ENCODE measurements at places on chromosomes 13 and 19.
A peak's percentile ranks its signal among the peaks of the same experiment; 100 is the strongest.

DNA sequence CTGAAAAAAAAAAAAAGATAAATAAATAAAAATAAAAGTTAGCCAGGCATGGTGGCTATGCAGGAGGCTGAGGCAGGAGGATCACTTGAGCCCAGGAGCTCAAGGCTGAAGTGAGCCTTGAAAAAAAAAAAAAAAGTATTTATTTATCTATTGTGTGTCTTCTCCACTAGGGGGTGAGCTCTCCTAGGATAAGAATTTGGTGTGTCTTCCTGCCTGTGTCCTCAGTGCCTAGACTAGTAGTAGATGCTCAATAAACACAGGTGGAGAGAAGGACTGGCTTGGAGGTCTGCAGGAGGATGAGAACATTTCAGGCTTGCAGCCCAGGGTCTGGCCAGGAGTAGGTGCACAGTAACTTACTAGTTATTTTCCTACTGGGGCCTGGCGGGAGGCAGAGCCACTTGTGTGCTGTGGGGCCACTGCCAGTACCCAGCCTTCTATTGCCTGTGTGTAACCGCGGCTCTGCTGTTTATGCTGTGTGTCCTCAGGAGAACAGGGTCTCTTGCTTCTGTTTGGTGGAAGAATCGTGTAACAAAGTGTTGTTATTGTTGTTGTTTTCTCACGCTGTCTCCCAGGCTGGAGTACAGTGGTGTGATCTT is 5.4 kb downstream of the LMTK3 start:
- DNase-seq, result peak; percentile 23

GRCh38 chr13:93811071-93811737 is 584.6 kb downstream of the GPC6 start:
- no peak for DNase-seq

DNA sequence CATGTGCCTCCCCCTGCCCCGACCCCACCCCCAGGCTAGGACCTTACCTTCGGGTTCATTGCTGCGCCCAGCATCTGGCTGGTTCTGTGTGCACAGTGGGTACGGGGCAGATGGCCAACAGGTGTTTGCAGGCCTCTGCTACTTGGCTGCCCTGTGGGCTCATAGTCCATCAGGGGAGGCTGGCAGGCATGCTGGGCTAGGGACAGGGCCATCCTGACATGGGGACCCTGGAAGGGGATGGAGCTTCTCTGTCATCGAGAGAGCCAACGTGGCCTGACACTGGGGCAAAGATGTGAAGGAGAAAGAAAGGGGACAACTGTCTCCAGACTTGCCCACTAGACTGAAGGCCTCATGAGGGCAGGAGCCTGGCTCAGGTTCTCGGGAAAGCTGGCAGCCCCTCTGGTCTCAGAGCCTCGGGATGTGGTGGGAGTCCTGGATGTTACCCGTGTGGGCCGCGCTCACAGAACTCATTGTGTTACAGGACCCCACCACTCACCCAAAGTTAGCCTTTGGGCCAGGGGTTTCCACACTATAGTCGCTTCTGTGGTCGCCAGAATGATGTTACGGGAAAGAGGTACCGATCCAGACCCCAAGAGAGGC is 4.7 kb downstream of the ZNF536 start:
- no peak for DNase-seq

DNA sequence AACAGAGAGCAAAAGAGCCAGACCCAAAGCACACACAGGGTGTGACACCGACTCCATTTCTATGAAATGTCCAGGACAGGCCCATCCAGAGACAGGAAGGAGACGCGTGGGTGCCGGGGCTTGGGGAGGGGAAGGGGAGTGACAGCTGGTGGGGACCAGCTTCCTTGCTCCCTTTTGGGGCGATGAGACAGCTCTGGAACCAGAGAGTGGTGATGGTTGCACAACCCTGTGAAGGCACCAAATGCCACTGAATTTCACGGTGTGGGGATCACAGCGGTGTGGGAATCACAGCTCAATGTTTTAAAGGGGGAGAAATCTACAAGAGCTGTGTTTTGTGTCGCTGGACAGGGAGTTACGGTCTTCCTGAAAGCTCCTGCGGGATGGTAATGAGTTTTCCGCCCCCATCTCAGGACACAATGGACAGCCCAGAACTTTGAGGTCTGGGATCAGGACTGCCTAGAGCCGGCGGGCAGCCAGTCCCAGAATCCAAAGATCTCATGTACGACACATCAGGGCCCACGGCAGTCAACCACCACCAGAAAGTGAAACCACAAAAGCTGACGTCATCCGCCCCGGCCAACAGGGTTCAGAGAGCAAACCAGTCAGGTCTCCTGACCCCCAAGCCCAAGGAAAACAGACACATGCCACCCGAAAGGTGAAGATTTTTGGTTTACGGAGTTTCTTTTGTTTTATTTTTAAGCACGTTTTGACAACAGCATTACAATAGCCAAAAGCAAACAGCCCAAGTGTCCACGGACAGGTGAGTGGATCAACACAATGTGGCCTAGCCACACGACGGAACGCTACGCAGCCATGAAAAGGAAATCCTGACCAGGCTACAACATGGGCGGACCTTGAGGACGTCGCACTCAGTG is 7.3 kb downstream of the SGTA start:
- no peak for DNase-seq
